ENCODE measurements at places on chromosomes 1 and 21.

- DNase-seq, result no peak
Measured at GRCh38 chr1:47498551-47498950, 60.7 kb downstream of the FOXD2 start.

- no peak for DNase-seq
Measured at GRCh38 chr1:218299416-218299815, 14.3 kb downstream of the RRP15 start.

DNA sequence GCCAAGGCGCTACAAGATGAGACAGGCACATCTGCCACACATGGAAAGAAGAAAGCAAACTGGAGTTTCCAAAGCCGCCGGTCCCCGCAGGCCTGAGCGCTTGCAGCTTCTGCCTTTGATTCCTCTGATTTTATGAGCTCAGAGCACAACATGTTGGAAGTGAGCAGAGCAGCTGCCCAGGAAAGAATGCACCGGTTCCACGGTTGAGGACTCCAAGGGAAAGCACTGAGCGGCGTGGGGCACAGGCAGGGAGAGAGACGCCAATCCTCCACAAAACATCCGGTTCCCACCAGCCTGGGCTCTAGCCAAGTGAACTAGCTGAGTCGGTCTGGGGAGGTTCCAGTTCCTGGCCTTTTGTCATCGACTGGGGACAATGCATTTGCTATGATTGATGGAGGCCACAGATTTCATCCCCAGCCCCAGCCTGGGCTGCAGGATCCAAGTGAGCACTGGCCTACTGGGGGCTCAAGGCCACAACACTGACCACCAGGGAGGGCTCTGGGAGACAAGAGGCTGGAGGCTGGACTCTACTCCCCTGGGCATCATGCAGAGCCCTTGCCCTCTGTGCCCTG, 253.1 kb upstream of the IRF2BP2 start:
- DNase-seq, result no peak

DNA sequence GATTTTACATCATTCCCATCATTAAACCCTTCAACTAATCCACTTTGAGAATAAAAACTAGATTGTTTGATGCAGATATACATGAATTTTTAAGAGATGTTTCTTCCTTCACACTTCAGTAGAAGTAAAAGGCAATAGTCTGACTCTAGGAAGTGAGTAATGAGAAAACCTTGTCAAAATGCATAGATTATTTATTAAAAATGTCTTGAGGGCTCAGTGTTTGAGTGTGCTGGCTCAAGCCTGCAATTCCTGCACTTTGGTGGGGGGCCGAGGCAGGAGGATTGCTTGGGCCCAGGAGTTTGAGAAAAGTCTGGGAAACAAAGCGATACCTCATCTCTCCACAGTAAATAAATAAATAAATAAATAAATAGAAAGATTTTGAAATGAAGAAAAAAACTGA, 177.1 kb downstream of the NEGR1 start:
- DNase-seq, result no peak

- DNase-seq, result no peak
Measured at GRCh38 chr1:204971517-204972336, 71.3 kb upstream of the CNTN2 start.

Data from stimulated activated CD4-positive, alpha-beta T cell treated with anti-CD3 and anti-CD28 coated beads, TNF-alpha, amount 100 ng/mL, for 4 hours (primary cell).